ENCODE measurements at places on chromosomes 12 and 14.

DNA sequence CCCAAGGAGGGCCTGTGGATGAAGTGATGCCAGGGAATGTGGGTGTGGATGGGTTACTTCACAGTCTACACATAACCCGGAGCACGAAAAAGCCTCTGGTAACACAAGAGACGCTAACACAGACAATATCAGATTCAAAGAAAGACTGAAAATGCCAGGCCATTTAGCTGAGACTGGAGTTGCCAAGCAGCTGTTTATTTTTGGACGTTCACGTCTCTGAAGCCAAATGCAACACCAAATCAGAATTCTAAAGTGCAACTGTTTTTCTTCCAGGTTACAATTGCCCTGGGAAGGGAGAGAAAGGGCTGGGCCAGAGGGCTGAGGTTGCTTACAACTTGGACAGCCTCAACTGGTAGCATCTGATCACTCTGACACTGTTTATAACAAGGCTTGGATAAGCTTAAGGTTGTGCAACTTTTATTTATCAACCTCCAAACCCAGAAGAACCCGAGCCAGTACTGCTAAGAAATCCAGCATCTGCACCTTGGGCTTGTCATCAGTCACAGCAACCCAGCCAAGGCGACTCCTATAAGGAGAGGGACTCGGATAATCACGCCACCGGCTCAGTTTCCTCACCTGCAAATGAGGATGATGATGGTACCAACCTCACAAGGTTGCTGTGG lies 24.8 kb downstream of the NUAK1 start:
- DNase-seq: peak; percentile 60

- DNase-seq: no peak
Observed at GRCh38 chr12:45969084-45969483, 21.3 kb downstream of the SCAF11 start.

- DNase-seq: no peak
Observed at GRCh38 chr12:116370004-116370404, 92.5 kb upstream of the MED13L start.

DNA sequence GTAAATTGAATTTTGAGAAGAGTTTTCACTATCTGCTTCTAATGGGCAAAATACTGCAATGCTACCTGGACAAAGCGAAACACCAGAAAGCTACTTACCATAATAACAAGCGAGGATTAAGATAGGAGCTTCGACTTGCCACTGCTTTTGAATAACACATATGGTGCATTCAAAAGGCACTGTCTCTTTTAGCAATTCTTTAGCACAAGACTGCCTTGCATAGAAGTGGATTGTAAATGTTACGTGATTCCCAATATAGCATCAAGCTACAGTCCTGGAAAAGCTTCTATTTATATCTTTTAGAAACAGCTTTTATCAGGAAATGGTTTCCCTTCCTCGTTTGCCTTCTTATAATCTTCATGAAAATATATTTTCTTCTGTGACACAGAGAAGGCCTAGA lies 258.7 kb upstream of the PDE3A start:
- no peak for DNase-seq

GRCh38 chr12:75921622-75922289 lies 109.8 kb downstream of the PHLDA1 start:
- DNase-seq: no peak

GRCh38 chr12:68345763-68346162 lies 13.6 kb upstream of the MDM1 start:
- no peak for DNase-seq

GRCh38 chr14:67908052-67908754 lies 88.6 kb downstream of the RAD51B start:
- no peak for DNase-seq

DNA sequence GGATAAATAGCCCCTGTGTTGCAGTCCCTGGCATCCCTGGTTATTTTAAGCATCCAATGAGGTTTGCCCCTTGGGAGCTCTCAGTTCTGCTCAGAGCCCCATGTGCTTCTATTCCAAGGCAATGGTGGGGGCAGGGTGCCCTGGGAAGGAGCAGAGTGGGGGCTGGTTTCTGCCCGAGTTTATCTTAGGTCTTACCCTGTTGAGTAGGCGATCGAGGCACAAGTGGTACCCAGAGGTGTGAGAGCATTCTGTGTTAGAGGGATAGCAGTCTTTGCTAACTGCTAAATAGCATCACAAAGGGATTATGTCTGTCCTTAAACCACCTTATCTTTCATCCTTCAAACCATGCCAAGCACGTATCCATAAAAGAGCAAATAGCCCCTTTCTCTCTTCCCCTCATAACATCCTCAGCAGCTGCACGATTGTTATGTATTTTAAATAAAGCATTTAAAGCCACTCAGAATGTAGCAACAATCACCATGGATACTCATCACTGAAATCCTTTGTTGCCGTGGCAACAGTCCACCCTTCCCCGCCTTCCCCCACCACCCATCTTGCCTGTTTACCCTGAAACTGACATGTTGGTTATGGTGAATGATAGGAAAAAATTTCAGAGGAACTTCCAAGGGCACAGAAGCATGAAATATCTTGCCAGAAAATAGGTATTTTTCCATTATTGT lies 139.3 kb downstream of the PTPN11 start:
- DNase-seq: no peak

DNA sequence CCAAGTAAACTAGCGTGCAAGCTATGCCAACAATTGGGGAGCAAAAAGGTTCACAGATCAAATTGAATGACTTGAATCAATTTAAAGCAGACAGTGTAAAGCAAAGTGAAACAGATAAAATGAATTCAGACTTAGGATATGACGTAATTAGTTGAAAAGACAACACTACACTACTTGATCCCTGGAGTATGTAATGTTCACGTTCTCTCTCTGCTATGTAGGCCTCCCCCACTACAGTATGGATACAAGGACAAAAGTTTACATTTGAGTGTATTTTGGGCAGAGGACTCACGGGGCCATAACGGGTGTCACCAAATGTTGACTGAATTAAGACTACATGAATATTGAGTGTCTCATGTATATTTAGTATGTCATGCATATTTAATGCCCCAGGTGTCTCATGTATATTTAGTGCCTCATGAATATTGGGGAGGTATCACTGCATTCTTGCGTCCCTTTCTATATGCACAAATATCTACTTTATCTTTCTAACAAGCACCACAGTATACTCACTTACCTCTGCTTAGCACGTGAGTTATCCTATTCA lies 44.5 kb downstream of the RERGL start:
- no peak for DNase-seq

DNA sequence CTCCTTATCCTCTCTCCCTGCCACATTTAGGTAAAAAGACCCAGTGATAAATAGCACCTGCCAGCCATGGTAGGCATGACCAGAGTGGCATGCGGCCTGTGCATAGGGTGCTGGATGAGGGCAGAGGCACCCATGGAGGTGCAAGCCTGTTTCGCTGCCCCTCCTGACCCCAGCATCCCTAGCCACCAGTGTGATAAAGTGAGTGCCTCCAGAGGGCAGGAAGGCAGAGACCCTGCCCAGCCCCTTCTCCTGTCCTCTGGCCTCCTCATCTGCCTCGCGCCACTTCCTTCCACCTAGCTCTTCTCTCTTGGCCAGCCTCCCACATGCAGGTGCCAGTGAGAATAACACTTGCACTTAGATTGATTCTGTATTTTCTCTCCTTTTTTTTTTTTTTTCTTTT lies 108.3 kb upstream of the FUT8 start:
- DNase-seq: no peak

GRCh38 chr14:22599349-22599748 lies 1.2 kb downstream of the ABHD4 start:
- no peak for DNase-seq

DNA sequence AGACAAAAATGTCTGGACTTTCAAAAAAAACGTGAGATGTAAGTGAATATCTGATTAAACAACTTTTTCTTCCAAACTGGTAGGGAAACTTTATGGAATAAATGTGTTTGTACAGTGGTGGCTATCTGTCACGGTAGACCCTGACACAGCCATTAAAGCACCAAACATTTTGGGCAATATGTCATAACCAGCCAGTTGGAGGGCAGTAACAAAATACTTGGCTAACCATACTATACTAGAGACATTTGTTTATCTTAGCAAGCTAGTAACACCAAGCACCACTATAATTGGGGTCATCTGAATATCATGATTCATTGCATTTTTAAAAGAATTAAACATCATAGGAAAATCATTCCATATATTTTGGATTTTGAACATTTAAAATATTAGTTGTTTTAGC lies 6.0 kb upstream of the MYF6 start:
- no peak for DNase-seq

GRCh38 chr12:114186241-114187002 lies 219.5 kb downstream of the TBX5 start:
- DNase-seq: no peak

- DNase-seq: peak; percentile 69
Observed at GRCh38 chr12:54958048-54958658, 26.4 kb downstream of the TESPA1 start.

DNA sequence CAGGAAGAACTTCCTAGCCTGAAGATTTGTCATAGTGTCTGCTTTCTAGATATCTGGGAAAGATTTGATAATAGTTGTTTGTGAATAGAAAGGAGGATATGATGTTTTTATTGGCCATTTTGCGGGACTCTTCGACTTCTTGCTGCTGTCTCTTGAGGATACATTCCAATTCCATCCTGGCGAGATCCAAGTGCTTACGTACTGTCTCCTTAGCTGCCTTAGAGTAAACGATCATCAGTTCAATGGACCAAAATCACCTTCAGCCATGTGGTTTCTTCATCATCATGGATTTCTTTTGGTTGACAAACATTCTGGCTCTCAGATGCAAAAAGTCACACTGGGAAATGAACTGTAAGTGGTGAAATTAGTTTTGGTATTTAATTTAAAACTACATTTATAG lies 82.7 kb upstream of the SCN8A start:
- DNase-seq: no peak

GRCh38 chr14:23069413-23069806 lies 12.1 kb upstream of the CDH24 start:
- DNase-seq: no peak

DNA sequence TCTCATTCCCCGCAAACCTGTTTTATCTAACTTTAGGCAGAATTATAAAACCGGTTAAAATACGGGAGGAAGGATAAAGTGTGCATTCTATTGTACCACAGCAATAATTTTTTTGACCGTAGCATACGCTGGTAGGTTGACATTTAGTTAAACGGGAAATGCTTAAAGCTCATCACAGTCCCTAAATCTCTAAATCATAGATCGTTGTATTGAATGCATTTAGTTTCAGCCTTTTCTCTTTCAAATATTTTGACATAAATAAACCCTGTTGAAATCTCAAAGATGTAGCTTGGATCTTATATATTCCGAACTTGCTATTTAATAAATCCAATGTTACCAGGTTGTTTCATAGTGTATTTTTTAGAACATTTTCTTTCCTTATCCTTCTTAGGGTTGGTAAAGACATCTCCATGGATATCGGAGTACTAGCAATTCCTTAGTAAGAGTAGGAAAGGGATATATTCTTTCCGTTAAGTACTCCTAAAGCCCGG lies 798 bp downstream of the CLEC2B start:
- DNase-seq: no peak

DNA sequence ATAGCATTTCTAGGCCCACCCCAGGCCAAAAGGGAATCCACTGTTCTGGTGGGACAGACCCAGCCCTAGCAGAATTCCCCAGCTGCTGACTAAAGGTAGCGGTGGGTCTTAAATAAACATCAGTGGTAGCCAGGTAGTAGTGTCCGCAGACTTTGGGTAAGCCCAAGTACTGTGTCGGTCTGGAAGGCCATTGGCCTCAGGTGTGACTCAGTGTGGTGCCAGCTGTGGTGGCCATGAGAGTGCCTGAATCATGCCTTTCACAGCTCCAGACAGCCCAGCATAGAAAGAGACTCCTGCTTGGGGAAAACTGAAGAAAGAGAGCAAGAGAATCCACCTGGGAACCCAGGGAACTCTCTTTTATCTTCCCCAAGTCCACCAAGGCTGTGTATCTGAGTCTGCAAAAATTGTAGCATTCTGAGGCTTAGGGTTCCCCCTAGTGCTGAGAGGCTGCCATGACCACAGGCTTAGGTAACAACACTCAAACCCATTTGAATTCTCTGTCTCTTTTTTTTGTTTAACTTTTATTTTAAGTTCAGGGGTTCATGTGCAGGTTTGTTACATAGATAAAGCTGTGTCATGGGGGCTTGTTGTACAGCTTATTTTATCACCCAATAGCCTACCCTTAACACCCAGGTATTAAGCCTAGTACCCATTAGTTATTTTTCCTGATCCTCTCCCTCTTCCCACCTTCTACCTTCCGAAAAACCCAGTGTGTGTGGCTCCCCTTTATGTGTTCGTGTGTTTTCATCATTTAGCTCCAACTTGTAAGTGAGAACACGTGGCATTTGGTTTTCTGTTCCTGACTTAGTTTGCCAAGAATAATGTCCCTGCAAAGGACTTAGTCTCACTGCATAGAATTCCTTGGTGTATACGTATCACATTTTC lies 16.7 kb upstream of the CD163L1 start:
- peak; percentile 50 for DNase-seq

- no peak for DNase-seq
Observed at GRCh38 chr12:16562435-16562834, 43.5 kb downstream of the LMO3 start.

DNA sequence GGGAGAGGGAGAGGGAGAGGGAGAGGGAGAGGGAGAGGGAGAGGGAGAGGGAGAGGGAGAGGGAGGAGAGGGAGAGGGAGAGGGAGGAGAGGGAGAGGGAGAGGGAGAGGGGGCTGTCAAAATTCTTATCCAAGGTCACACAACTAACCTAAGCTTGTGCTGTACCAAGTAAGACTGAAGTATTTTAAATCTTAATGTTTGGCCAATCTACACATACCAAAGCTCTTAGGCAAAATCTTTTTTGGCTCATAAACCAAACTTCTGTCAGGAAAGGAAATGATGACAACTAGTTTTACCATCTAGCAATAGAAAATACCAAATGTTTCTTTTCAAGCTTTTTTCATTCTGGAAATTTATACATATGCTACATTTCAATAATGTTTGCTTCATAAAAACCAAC lies 33.8 kb downstream of the CCDC38 start:
- no peak for DNase-seq

- DNase-seq: no peak
Observed at GRCh38 chr12:67578976-67579661, 69.4 kb upstream of the DYRK2 start.

GRCh38 chr12:94285943-94286582 lies 137.7 kb downstream of the PLXNC1 start:
- DNase-seq: no peak

- no peak for DNase-seq
Observed at GRCh38 chr12:120381752-120382419, 12.9 kb upstream of the MSI1 start.

DNA sequence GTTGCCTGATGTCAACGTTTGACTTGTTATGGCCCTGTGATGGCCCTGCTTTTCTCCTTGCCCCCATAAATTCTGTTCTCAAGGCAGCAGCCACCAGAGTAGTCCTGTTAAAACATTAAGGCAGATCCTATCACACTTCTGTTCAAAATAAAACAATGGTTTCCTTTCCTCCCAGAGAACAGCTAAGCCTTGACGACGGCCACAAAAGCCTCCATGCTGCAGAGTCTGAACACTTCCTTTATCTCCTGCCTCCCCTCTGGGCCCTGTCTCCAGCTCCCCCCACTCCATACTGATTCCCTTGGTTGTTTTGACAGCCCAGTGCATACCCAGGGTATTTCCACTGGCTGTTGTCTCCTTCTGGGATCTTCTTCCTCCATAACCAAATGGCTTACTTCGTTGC lies 618.1 kb downstream of the MED13L start:
- no peak for DNase-seq

Data from NCI-H460 (cell line).